HT-29 (cell line): ENCODE measurements at places on chromosomes 12 and 14.

- no peak for DNase-seq
Measured at GRCh38 chr14:81831128-81831820, 297.6 kb upstream of the SEL1L start.

DNA sequence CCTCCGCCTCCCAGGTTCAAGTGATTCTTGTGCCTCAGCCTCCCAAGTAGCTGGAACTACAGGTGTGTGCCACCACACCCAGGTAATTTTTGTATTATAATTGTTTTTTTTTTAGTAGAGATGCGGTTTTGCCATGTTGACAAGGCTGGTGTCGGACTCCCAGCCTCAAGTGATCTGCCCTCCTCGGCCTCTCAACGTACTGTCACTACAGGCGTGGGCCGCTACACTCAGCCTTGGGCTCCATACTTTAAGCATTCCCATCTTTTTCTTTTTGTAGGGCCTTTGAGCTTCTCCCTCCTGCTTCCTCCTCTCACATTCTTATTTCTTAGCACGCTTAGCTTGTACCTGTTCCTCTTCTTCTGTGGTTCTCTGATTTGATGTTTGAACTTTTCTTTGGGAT is 62.8 kb downstream of the SERPINA3 start:
- DNase-seq, result no peak

- DNase-seq, result no peak
Measured at GRCh38 chr14:71346685-71347084, 439.4 kb downstream of the PCNX1 start.

DNA sequence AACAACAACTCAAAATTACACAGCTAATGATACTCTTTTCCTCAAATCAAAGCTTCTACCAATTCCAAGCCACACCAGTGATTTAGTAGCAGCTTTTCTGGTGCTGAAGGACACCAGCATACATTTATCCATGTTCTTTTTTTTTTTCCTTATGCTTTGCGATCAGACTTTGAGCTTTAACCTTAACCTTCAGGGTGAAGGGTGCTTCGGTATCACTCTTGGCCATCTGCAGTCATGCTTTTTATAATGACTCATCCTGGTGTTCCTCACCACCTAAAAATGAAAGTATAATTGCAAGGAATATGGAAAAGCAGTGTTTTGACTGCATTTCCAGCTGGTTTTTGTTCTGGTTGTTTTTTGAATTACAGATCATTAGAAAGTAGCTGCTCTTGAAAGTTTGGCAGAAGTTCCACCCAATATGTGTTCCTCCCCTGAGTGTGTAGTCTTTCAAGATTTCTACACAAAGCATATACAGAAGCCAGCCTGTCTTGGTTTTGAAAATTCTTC is 1.3 kb upstream of the SLC41A2 start:
- peak; percentile 32 for DNase-seq
